Endothelial cell (in vitro differentiated cells): ENCODE measurements at places on chromosomes 4 and X. TPM values are rescaled to one million over a fixed set of nuclear protein-coding genes. Genes with fewer than 3 reads are reported as not detected.

The SOX3 gene
- 0.49 TPM for total RNA-seq

The BEND4 gene
- total RNA-seq: 16.3 TPM

The PLAC1 gene
- total RNA-seq: 0.72 TPM

The CXCL5 gene
- 3.4 TPM for total RNA-seq

The BTK gene
- 9.4 TPM for total RNA-seq

- H3K27ac ChIP-seq: no peak overlapping the region
- H3K27me3 ChIP-seq: peaks cover 12% of the 10 kb centered on the region
- peak; percentile 41 for DNase-seq
- H3K4me3 ChIP-seq: no peak overlapping the region
These were observed 52.4 kb upstream of the TRIM2 start for GRCh38 chr4:153151535-153152455.

GRCh38 chr4:121728798-121729226 is 32.0 kb upstream of the ANXA5 start:
- no peaks in the 10 kb centered on the region for H3K4me1 ChIP-seq
- DNase-seq: no peak
- H3K4me3 ChIP-seq: no peak overlapping the region
- H3K36me3 ChIP-seq: no peaks in the 10 kb centered on the region
- no peaks in the 10 kb centered on the region for H3K27me3 ChIP-seq

GRCh38 chr4:47154816-47155370 is 123.5 kb downstream of the GABRB1 start:
- H3K4me1 ChIP-seq: no peaks in the 10 kb centered on the region
- no peak for DNase-seq

DNA sequence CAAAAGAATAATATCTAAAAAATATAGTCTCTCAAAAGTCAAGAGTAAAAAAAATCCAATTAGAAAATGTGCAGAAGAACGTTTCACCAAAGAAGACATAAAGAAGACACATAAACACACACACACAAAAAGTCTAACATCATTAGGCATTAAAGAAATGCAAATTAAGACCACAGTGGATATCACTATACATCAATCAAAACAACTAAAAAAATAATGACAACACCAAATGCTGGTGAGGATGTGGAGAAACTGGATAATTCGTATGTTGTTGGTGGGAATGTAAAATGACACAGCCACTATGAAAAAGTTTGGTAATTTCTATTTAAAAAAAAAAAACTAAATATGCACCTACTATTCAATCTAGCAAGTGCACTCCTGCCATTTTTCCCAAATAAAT is 66.4 kb downstream of the LRBA start:
- no peak for DNase-seq
- no peak overlapping the region for H3K4me3 ChIP-seq
- H3K4me1 ChIP-seq: no peaks in the 10 kb centered on the region
- H3K27me3 ChIP-seq: no peaks in the 10 kb centered on the region
- H3K27ac ChIP-seq: no peak overlapping the region
- H3K36me3 ChIP-seq: peaks cover 9% of the 10 kb centered on the region

DNA sequence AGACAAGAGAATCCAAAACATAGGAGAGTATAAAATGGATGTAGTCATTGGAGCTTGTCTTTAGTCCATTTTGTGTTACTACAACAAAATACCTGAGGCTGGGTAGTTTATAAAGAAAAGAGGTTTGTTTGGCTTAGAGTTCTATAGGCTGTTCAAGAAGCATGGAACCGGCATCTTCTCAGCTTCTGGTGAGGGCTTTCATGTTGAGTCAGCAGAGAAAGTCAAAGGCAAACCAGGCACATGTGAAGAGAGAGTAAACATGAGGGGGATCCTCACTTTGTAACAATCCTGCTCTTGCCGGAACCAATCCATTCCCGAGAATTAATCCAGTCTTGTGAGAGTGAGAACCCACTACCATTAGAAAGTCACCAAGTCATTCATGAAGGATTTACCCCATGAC is 8.1 kb upstream of the HCCS start:
- peaks cover 3% of the 10 kb centered on the region for H3K27me3 ChIP-seq
- H3K4me1 ChIP-seq: no peaks in the 10 kb centered on the region
- H3K4me3 ChIP-seq: no peak overlapping the region
- H3K36me3 ChIP-seq: no peaks in the 10 kb centered on the region

DNA sequence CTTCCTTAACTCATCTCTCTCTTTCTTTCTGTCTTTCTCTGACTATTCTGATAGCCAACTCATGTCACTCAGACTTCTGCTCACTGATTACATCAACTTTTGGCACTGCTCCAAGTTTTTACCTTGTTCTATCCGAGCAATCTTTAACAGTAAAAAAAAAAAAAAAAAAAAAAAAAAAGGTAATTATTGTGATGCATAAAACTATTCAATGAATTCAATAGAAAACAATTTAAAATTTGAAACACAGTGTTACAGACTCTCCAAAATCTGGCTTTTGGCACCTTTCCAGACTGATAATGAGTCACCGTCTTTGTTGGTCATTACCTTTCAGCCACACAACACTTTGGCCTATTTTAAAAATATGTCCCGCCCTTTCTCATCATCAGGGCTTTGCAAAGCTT is 229.5 kb downstream of the GALNTL6 start:
- H3K4me3 ChIP-seq: no peak overlapping the region
- no peaks in the 10 kb centered on the region for H3K4me1 ChIP-seq
- no peak overlapping the region for H3K27ac ChIP-seq
- no peak for DNase-seq

- no peaks in the 10 kb centered on the region for H3K36me3 ChIP-seq
- no peak overlapping the region for H3K4me3 ChIP-seq
- H3K4me1 ChIP-seq: no peaks in the 10 kb centered on the region
These were observed 11.1 kb upstream of the EREG start for GRCh38 chr4:74353858-74354257.
